NAMALWA (cell line): ENCODE measurements at places on chromosomes 7 and 10.

- peak; percentile 22 for DNase-seq
Measured at GRCh38 chr10:100524638-100525037, 5.0 kb upstream of the SEC31B start.

GRCh38 chr10:75048669-75049098 lies 62.8 kb upstream of the SAMD8 start:
- no peak for DNase-seq

DNA sequence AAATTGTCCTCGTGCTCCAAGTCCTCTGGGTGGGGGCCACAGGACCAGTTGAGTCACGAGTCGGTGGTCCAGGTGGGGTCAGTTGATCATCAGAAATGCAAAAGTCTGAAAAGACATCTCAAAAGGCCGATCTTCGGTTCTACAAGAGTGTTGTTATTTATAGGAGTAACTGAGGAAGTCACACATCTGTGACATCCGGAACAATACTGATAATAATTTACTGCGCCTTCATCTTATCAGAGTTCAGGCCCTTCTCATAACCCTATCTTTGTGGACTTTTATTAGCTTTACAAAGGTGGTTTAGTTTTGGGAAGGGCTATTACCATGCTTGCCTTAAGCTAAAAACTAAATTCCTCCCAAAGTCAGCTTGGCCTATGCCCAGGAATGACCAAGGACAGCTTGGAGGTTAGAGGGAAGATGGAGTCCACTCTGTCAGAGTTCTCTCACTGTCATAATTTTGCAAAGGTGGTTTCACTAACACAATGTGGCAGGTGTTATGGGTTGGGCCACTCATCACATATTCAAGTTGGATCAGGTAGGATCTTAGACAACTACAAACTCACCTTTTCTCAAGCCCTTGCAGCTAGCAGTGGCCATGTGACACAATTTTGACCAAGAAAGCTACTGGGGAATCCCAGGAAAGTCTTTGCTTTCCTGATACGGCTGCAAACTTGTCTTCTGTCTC lies 54.7 kb upstream of the CHST3 start:
- peak; percentile 27 for DNase-seq

DNA sequence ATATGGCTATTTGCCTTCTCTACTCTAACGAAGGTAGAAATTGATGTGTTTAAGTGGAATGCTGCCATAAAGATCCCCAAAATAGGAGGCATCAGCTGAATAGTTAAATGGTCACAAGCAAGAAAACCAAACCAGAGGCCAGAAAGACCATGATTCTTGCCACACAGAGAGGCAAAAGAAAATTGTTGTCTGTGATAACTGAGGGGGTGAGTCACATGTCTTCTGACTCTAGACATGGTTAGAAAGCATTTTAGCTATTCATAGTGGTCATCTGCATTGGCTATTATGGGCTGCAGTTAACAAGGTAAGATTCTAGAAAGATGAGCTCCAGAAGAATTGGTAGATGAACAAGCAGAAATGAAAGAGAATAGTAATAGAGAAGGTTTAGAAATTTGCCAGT lies 361.4 kb upstream of the NPSR1 start:
- no peak for DNase-seq

GRCh38 chr7:40761762-40762560 lies 627.2 kb downstream of the SUGCT start:
- no peak for DNase-seq

GRCh38 chr7:98362517-98362916 lies 38.4 kb downstream of the BAIAP2L1 start:
- no peak for DNase-seq
